NCI-H748 treated with DMSO at 0.1 percent for 48 hours (cell line): ENCODE measurements at places on chromosomes 12 and 14.

DNA sequence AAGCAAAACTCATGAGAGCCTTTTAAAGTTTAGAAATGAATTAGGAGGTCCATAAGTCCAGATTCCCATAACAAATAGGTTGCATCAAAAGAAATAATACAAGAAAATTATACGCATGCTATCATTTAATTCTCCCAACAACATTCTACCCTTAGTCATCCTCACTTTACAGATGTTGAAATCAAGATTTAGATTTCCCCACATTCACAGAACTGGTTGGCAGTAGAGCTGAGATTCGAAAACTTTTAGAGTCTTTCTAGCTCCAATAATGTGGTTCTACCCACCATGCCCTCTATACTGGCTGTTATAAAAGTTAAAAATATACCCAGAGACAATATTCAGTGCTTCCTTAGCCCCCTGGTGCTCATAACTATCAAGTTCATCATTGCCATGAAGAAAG lies 56.6 kb upstream of the METAP2 start:
- DNase-seq, result no peak

- DNase-seq, result no peak
These were observed 318.4 kb downstream of the SYT1 start for GRCh38 chr12:79183003-79183402.

- DNase-seq, result no peak
These were observed 422.8 kb upstream of the STXBP6 start for GRCh38 chr14:25472700-25473099.

DNA sequence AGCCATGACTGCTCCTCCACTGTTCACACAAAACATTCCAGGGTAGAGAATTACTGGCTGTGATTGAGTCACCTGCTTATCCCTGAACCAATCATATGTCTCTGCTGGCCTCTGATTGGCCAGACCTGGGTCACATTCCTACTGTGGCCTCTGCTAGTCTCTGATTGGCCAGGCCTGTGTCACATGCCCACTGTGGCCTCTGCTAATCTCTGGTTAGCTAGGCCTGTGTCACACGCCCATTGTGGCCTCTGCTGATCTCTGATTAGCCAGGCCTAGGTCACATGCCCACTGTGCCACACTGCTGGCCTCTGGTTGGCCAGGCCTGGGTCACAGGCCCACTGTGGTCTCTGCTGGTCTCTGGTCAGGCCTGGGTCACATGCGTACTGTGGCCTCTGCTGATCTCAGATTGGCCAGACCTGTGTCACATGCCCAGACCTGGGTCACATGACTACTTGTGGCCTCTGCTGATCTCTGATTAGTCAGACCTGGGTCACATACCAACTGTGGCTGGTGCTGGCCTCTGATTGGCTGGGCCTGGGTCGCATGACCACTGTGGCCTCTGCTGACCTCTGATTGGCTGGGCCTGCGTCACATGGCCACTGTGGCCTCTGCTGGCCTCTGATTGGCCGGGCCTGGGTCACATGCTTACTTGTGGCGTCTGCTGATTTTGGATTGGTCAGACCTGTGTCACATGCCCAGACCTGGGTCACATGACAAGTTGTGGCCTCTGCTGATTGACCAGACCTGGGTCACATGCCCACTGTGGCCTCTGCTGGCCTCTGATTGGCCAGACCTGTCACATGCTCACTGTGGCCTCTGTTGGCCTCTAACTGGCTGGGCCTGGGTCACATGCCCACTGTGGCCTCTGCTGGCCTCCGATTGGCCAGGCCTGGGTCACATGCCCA lies 251.6 kb downstream of the SLC15A4 start:
- no peak for DNase-seq

GRCh38 chr12:123404581-123404980 lies 20.6 kb downstream of the KMT5A start:
- no peak for DNase-seq

DNA sequence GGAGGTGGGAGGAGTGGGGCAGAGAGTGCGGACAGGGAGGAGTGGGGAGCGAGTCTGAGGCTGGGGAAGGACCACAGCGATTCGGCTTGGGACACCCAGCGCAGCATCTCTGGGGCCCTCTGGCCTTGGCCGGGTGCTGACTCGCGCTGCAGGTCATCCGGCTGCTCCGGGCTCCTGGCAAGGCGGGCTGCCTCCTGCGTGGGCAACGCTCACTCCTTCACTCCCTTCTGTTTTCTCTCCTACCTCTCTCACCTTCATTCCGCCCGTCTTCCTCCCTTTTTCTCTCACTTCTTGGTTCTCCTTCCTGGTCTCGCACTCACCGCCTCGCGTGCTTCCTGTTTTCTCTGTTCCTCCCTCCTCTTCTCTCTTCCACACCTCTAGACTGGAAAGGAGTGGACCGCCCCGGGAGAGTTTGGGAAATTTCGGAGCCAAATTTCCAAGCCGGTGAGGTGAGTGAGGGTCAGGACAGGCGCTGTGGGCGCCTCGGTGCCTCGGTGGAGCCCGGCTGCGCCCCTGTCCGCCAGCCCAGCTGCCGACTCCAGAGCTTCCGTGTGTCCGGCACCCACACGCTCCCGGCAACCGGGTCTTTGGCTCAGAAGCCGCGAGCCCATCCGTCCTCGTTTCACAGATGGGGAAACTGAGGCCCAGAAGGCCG lies 86.7 kb downstream of the B4GALNT3 start:
- no peak for DNase-seq

DNA sequence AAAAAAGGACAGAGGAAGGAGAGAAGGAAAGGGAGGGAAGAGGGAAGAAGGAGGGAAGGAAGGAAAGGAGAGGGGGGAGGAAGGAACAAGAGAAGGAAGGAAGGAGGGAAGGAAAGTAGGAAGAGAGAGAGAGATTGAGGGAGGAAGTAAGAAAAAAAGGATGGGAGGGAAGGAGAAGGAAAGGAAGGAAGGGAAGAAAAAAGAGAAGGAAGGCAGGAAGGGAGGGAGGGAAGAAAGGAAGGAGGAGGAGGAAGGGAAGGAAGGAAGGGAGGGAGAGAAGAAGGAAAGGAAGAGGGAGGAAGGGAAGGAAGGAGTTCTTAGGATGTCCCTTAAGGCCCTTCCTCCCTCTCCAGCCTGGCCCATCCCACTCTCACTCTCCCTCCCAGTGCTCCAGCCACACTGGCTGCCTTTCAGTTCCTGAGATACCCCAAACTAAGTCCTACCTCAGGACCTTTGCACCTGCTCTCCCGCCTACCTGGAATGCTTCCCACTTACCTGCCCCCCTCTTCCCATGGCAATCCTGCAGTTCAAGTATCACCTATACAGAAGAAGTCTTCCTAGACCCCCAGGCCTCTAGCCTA lies 21.7 kb upstream of the MSI1 start:
- DNase-seq, result no peak

DNA sequence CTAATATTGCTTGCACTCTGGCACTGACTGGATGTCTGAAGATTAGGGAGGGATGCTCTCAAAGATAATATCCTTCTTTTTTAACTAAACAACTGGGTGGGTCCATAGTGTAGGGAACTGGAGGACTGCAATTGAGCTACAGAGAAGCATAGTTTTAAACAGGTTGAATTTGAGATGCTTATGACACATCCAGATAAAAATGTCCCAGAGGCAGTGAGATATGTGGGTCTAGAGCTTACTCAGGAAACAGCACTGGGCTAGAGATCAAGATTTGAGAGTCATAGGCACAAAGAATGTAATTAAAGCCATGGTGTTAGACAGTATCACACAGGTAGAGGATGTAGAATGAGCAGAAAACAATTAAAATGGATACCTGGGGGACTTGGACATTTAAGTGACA lies 198.4 kb downstream of the NELL2 start:
- no peak for DNase-seq

DNA sequence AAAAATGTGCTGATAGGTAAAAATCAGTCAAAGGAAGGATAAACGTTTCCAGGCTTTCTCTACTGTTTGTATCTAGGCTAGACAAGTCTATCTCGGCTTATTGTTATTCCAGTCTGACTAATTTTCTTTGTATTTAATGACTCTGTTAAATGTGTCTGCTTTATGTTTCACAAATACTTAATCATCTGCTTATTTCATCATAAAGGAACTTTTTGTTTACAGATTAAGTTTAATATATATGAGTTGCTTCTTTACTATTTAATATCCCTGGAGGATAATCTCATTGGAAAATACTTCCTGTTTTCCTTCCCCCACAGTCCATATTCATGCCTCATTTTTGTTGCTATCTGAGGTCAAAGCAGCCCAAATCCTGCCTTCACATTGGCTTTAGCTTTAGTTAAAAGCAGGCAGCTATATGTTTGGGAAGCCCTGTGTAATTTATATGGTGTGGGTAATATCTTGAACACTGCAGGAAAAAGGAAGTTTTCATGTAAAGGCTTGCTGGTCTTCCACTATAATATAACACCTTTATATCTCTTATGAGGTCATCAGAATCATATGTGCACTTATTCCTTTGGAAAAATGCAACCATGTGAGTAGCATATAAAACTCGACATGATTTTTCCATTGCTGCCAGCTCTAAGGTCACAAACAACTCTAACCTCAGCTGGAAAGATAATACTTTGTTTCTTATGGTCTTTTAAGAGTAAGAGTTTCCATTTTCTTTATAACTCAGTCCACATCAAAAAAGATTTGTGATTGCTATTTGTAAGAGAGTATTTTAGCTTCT lies 76.8 kb downstream of the ALX1 start:
- no peak for DNase-seq

DNA sequence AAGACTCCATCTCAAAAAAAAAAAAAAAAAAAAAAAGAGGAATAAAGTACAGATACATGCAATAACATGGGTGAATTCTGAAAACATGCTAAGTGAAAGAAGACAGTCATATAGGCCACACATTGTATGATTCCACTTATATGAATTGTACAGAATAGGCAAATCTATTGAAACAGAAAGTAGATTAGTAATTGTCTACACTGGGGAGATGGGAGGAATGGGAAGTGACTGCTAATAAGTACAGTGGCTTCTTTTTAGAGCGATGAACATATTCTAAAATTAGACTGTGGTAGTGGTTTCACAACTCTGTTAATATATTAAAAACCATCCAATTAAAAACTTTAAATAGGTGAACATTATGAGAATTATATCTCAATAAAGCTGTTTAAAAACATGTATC lies 74.4 kb downstream of the ANKS1B start:
- no peak for DNase-seq

DNA sequence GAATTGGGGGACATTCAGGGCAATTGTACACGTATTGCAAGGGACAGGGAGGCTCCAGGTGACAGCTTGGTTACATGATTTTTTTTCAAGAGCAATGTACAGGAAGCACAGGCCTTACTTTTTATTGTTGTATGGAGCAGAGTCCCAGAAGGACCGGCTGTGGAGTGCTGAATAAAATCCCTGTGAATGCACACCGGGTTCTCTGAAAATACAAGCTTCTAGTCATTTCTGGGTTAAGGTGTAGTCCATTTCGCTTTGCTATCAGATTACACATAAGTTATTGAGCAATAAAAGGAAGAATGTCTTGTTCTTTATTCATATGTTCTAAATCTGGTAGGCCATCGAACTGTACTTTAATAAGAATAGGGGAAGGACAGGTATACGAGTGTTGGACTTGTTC lies 52.2 kb downstream of the PDE3A start:
- DNase-seq, result no peak

DNA sequence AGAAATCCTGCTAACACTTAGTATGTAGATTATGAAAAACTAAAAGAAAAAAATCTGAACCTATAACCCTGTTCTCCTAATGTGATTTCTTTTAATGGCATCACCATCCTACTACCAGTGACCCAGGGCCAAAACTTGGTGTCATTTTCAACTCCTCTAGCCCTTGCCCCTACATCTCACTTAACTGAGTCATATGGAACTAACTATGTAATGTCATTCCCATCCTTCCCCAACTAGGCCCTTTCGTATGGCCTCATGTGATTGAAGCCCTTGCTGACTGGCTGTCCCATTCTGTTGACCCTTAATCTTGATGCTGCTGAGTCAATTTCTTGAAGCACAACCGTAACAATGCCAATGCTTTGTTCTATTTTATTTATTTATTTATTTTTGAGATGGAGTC lies 7.6 kb downstream of the DMAC2L start:
- DNase-seq, result no peak

- no peak for DNase-seq
These were observed 860.9 kb upstream of the MDGA2 start for GRCh38 chr14:48536318-48536717.

DNA sequence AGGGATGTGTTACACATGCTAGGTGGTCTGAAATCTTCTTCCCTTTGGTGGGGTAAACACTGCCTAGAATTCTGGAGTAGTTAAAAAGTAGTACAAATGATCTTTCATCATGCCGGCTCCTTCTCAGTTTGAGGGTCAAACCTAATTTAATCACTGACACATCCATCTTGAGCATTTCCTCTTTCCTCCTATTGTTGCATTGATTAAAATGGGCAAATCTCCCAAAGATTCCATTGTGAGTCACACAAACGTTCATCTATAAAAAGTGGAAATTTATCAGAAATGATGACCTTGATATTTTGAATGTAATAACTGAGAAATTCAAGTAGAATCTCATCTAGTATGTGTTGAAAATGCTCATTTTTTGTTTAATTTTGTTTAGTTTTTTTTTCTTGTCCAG lies 996.0 kb downstream of the NRXN3 start:
- DNase-seq, result no peak

GRCh38 chr12:14256555-14257169 lies 108.8 kb upstream of the ATF7IP start:
- DNase-seq, result peak; percentile 68

GRCh38 chr12:62726471-62726980 lies 208.4 kb downstream of the PPM1H start:
- no peak for DNase-seq

DNA sequence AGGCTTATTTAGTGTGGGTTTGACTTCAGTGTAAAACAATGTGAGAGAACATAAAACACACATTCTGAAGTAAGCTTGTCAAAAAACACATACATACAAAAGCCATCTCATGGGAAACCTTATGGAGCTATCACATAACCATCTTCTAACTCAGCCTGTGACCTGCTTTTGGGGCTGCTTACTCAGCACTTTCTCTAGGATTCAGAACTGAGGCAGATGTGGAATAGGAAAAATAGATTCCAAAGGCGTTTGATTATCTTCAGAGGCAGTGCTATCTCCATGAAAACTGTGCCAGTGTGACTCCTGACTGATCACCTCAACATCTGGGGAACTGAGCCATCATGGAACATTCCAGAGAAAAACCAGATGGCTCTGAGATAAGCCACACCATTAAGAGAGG lies 13.5 kb downstream of the HAL start:
- DNase-seq, result no peak

- no peak for DNase-seq
These were observed 119.1 kb upstream of the ATXN7L3B start for GRCh38 chr12:74418573-74418972.

DNA sequence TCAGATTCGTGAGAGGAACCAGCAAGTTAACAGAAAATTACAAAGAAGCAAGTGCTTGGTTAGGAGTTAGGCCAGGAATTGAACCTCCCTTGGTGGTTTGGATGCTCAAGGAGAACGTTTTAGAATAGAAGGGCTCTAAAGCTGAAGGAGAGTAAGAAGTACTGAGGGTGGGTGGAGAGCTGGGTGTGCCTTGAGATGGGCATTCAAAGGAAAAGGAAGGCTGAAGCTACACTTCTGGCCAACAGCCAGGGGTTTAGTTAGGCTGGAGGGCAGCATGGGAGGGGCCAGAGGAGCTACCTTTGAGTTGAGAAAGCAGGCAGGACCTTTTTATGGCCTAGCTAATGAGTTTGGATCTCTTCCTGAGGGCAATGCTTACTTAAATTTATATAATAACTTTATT lies 421.2 kb downstream of the CCDC91 start:
- no peak for DNase-seq
